GM23338 (cell line): ENCODE measurements at places on chromosomes 3 and 15. TPM values are rescaled to one million over a fixed set of nuclear protein-coding genes. Genes with fewer than 3 reads are reported as not detected.
A peak's percentile ranks its signal among the peaks of the same experiment; 100 is the strongest.

DNA sequence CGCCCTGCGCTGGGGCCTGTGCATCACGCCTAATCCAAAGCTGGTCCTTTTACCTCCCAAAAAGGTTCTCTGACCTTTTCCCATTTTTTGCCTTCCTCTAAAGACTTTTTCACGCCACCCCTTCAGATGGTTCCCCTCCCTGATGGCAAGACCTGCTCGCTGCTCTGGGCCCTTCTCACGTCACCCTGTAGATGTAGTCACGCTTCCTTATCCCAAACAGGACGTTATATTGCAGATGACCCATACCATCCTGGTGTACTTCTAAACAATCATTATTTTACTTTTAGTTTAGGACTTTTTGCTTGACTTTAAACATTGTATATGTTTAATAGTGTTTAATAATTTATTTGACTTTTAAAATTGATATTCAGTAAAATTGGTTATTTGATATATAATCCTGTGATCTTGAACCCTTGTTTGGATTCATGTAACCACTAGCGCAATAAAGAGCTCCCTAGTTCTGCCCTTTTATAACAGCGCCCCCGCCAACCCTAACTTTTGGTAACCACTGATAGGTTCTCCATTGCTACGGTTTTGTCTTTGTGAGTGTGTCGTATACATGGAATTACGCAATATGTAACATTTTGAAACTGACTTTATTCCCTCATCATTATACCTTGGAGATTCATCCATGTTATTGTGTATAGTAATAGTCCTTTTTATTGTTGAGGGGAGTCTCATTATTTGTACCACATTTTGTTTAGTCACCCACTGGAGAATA, 159.0 kb upstream of the CHRNA7 start:
- DNase-seq = peak; percentile 17

GRCh38 chr15:94670438-94671034, 439.2 kb downstream of the MCTP2 start:
- DNase-seq = peak; percentile 57

- peak; percentile 34 for DNase-seq
Measured at GRCh38 chr3:15630646-15631350, 29.3 kb downstream of the BTD start.

- DNase-seq = no peak
Measured at GRCh38 chr3:48930590-48930989, 11.9 kb downstream of the ARIH2 start.

DNA sequence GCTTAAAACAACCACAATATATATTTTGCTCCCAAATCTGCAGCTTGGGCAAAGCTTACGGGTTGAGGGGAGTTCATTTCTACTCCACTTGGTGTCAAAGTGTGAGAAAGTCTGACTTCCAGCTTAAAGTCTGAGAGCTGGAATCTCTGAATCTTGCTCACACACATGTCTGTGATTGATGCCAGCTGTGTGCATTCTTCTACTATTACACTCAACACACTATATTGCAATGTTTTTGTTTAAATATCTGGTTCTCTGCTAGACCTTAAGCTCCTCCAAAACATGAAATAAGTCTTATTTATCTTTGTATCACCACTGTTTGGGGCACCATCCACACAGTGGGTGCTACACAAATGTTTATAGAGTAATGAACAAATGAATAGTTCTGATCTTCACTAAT, 36.7 kb upstream of the SECISBP2L start:
- no peak for DNase-seq

DNA sequence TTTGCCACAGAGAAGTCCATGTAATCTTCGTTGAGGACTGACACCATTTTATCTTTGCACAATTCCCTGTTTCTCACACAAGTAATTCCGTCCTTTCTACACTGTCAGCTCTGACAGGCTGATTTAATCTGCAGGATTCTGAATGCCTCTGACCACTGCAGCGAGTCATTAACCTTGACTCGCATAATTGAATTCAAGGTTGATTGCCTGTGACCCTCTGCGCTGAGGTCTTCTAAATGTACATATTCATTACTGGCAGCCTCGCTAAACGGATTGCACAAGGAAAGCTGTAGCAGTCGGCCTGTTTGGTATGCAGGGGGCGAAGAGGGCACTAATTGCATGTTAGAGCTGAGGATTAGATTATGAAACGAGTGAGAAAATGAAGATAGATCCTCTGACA, 147.8 kb downstream of the SHOX2 start:
- DNase-seq = peak; percentile 23

DNA sequence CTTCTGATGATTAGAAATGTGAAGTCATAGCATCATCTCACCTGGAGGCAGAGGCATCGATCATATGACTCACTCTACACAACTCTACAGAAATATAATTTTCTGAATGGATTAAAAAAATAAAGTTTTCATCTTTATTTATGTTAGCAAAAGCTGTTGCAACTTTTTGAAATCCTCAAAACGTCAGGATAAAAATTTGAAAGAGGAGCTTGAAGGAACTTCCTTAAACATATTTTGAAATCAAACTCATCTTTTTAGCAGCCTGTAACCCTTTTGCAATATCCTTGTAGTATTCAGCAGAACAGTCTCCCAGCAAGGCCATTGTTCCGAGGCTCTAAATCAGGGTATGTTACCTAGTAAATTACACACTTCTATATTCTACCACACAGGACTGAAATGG, 985.4 kb downstream of the PLOD2 start:
- no peak for DNase-seq

DNA sequence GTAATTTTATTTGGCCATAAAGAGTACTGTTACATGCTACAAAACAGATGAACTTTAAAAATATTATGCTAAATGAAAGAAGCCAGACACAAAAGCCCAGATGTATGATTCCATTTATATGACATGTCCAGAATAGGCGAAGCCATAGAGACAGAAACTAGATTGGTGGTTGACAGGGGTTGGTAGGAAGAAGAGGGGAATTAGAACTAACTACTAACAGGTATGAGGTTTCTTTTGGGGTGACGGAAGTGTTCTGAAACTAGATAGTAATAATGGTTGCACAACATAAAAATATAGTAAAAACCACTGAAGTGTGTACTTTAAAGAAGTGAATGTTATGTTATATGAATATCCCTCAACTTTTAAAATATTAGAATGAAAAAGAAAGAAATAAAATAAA, 66.1 kb downstream of the GBE1 start:
- DNase-seq = no peak

DNA sequence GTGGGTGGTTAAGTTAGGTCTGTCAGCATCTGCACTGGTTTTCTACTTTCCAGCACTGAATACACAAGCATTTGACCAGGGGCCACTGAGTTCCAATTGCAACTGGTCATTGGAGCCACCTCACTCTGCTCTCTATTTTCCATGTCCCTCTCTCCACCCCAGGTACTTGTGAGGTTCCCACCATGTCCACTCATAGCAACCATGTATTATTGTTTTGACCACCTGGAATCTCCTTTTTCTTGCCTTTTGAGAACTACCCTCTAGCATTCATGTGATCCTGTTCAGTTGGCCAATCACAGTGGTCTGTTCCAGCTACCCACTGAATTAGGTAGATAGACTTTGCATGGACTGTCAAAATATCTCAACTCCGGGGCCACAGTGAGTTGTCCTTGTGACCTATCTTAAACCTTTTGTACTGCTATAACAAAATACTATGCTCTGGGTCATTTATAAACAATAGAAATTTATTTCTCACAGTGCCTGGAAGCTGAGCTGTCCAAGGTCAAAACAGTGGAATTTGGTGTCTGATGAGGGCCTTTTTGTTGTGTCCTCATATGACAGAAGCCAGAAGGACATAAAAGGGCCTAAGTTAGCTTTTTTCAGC, 20.2 kb upstream of the TM4SF18 start:
- no peak for DNase-seq

DNA sequence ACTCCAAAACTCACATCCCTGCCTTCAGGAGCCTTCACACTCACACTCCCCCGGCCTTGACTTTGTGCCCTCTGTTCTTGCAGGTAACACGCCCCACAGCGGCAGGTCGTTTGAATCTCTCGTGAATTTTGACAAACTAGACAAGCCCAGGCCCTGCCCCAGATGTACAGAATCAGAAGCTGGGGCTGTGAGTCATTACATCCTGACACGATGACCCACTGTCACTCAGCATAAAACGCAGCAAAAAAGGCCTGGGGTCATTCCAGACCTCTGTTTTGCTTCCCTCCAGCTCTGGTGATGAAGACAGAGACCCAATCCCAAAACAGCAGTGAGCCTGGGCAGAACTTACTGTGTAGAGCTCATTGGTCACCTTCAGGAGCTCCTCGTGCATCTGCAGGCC, 116.4 kb upstream of the RAD18 start:
- no peak for DNase-seq

- DNase-seq = peak; percentile 43
Measured at GRCh38 chr3:178238179-178238578, 298.1 kb upstream of the KCNMB2 start.

DNA sequence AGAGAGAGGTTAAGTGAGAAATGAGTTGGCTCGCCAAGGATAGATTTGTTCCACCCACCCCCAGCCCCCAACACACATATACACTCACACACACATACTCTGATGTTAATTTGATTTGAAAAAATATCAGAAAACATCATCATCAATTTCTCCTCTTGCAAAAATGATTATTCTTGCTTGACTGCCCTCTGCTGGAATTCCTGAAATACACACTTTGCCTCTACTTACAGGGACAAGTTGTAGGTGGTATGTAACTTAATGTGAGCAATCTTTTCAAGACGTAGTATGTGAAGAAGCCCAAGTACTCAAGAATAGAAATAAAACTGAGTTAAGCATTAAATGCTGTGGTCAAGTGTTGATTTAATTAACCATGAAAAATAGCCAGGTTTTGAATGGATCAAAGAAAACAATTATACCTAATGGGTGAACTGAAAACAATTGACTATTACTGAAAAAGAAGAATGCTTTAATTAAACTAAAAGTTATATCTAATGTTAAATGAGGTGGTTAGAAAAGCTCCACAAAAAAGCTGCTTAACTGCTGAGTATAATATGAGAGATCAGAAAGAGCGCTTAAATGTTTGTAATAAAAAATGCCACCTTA, 46.6 kb upstream of the MDFIC2 start:
- peak; percentile 50 for DNase-seq

GRCh38 chr3:195255571-195256501, 15.1 kb downstream of the XXYLT1 start:
- DNase-seq = no peak

- DNase-seq = no peak
Measured at GRCh38 chr3:179107617-179108016, 36.0 kb upstream of the ZMAT3 start.

DNA sequence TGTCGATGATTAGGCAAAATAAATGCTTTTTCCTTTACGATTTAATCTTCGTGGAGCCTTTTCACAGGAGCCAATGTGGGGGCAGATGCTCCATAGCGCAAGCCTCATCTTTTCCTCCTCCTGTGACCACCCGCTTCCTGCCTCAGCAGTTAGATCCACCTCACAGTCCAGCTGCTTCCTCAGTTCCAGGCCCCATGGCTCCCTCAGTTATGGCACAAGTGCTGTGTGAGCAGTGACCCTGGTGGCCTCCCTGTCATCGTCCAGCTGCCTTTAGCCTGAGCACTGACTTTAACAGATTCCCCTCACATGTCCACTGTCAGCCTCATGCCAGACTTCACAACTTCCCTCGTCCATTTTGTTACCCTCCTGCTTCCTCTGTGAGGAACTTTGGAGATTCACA, 424.6 kb upstream of the GBE1 start:
- no peak for DNase-seq

DNA sequence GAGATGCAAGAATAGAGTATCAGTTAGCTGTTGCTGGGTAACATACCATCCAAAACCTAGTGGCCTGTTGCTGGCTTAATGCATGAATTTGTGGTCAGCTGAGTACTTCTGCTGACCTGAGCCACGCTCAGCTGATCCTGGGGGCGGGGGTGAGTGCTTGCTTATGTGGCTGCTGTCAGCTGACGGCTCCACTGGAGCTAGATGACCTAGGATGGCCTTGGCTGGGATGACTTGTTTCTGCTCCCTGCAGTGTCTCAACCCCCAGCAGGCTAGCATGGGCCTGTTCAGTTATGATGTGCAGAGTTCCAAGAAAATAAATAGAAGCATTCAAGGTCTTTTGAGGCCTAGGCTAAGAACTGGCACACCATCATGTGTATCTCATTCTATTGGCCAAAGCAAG, 63.9 kb downstream of the FBLN2 start:
- DNase-seq = no peak

DNA sequence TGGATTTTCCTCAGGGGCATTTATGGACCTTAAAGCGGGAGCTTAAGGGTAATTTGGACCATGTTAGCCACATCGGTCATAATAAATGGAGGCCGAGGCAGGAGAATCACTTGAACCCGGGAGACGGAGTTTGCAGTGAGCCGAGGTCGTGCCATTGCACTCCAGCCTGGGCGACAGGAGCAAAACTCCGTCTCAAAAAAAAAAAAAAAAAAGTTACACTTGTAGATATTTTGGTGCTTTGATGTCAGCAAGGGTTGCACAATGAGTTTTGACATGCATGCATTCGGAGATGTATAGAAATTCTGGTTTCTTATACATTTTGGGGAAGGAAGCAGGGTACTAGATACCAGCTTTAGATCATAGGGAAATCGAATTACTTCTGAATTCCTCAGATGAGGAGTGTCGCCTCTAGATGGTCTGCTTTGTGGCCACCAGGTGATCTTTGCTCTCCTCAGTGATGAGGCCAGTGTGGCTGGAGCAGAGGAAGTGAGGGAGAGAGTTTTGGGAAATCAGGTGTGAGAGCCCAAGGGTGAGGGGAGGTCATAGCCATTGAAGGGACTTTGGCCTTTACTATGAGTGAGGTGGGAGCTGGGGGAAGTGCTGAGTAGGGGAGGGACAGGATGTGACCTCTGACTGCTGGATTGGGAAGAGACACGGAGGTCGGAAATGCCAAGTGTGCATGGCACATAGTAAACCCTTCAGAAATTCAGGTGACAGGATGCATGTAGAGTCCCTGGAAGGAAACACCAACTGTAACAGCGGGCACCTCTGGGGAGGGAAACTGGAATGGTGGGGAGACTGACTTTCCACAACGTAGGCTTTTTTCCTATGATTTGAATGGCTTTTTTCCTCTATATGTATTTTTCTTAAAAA, 8.4 kb upstream of the RBSN start:
- peak; percentile 28 for DNase-seq

DNA sequence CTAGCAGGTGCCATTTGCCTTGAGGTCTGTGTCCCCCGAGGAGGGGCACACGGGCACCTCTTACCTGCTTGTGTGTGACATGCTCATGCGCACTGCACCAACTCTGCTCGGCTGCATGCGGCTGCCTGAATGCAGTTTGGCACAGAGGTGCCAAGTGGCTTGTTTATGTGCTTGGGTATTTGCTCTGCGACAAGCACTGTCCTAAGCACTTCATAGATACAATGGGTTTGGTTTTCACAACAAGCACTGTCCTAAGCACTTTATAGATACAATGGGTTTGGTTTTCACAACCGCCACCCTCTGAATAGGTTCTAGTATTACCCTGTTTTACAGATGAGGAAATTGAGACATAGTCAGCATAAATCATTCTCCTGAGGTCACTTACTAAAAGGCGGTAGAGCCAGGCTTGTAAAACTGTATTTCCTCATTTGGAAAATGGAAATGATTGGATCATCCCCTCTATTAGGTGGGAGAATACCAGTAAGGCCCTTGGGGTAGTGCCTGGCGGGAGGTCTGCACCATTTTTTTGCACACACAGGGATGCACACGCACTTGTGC, 487 bp downstream of the ITIH4 start:
- DNase-seq = no peak

Gene SPTSSB
- total RNA-seq = 33.0 and 33.5 TPM in 2 replicates

Gene RBPMS2
- 36.9 and 53.3 TPM in 2 replicates for total RNA-seq

Gene PLD1
- total RNA-seq = 2.2 and 6.7 TPM in 2 replicates

Gene LRRC31
- total RNA-seq = not detected in 2 replicates
